ENCODE measurements at places on chromosomes 1 and 21.

- DNase-seq, result no peak
Measured at GRCh38 chr1:38600905-38601304, 258.7 kb downstream of the RRAGC start.

- no peak for DNase-seq
Measured at GRCh38 chr1:54013393-54014008, 4.5 kb downstream of the LDLRAD1 start.

DNA sequence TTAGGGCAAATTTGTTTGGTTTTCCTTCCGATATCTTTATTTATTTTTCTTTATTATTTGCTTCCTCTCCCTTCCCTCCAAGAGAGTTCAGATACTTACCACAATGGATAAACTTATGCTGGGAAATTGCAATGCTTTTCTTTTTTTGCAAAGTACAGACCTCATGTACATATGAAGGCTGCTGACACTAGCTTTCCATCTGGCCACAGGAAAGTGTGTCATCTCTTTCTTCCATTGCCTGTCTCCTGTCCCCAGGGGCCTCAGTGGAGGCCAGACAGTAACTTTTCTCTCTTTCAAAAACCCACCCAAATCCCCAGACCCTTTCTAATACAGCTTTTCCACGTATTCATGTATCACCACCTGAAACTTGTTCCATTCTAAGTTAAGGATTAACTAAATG, 73.9 kb downstream of the ST6GALNAC3 start:
- no peak for DNase-seq

- DNase-seq, result no peak
Measured at GRCh38 chr1:223429313-223429731, 36.1 kb downstream of the CCDC185 start.

GRCh38 chr21:31735511-31735992, 3.6 kb upstream of the SCAF4 start:
- no peak for DNase-seq

- DNase-seq, result no peak
Measured at GRCh38 chr1:207826557-207827487, 75.0 kb downstream of the CD46 start.

DNA sequence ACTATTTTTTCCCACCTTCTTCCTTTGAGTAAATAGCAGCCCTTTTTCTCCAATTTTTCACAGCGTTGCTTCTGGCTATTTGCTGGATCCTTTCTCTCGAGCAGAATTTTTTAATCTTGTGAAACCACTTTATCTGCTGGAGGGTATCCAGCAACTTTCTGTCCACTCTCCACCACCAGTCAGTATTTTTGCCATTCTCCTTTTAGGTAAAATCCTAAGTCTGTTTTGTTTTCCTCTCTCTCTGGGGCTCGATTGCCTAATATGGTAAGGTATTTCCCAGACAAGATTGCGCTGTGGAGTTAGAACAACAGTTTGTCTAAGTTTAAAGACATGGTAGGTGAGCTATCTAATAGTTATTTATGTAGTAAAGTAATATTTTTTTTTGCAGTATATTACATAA, 156.9 kb downstream of the PPP1R12B start:
- DNase-seq, result no peak

DNA sequence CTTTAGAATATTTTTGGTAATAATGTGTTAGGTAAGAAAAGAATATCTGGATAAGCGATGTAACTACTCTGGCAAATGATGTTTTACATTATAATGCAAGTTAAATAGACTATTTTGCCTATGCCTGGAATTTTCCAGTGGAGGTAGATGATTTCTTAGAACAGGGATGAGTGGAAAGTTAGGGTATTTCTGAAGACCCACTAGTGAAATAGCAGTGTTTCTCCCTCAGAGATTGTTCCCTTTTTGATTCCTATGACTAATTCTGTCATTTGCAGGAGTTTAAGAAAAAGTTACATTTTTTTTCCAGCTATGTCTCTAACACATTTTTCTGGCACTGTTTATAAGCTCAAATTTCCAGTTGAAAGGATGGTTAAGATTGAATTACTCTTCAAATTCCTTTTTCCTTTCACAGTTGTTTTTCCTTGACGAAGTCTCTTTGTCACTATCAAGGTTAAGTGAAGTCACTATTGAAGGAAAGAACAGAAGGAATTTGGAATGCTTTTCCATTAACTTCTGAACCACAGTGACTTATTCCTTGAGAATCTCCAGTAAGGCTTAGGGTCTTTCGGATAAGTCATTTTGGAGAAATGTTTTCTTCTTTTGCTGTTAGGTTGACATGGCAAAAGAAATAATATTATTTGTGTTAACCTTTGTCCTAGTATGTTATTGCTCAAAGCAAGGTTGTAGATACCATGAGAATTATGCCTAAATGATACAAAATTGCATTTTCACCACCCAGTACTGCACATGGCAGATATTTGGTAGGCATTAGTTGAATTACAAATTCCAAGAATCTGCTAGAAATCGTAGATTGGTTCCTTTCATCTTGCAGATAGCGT, 42.9 kb upstream of the ZNF326 start:
- DNase-seq, result no peak

GRCh38 chr1:115666702-115667101, 24.9 kb downstream of the VANGL1 start:
- DNase-seq, result no peak

GRCh38 chr21:42621819-42622177, 31.6 kb upstream of the PDE9A start:
- DNase-seq, result no peak

DNA sequence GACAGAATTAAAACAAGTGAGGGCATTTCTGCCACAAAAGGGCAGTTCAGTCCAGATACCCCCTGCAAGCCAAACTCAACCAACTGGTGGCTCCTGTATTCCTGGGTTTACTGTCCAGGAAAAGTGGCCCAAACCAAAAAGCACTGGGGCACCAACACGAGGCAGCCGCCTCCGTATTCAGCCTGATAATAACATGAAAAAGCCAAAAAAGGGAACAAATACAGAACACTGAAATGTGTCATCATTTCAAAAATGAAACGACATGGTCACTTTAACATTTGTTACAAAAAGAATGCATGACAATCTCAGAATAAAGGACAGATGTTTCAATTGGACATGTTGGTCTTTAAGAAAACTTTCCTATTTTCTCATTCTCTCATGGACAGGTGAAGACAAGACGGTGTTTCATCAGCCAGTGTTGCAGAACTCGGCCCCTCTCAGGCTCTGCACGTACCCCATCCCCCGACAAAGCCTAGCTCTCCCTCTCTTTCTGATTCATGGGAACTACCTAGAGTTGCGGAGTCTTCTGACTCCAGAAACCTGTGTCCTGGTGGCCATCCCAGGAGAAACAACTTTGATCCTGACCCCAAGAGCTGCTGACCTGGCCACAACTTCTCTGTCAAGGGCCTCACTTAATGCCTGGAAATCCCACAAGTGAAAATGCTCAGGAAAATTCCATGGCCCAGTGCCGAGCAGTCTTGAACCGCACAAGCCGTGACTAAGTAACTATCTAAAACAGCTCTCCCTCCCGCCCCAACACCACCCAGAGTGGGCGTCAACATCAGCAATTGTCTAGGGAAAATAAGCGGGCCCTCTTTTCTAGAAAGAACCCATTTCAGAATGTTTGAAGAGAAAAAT, 27.1 kb downstream of the ZBTB17 start:
- peak; percentile 42 for DNase-seq

- DNase-seq, result no peak
Measured at GRCh38 chr1:6511561-6512244, 20.2 kb upstream of the PLEKHG5 start.

DNA sequence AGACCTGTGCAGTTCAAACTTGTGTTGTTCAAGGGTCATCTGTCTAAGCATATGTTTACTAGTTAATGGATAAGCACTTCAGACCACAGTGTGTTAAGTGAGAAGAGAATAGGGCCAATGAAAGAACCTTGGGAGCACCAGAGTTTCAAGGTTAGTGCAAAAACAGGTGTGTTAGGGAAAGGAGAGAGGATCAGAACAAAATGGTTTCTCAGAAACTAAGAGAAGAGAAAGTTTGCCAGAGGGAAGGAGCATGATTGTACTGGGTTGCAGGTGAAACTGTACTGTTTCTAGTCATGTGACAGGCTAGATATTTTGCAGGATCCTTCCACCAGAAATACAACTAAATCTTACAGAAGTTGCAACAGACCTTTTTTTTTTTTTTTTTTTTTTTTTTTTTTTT, 23.3 kb downstream of the RPRD2 start:
- DNase-seq, result no peak

DNA sequence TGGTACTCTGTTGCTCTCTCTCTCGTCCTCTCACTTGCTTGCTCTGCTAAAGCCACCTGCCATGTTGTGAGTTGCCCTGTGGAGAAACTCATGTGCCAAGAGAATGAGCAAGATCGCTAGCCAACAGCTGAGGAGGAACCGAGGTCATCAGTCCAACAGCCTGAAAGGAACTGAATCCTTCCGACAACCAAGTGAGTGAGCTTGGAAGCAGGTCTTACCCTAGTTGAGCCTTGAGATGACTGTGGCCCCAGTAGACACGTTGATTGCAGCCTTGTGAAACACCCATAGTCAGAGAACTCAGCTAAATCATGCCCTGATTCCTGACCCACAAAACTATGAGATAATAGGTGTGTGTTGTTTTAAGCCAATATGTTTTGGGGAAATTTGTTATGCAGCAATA, 48.1 kb upstream of the BACH1 start:
- DNase-seq, result no peak

- no peak for DNase-seq
Measured at GRCh38 chr1:219533280-219533679, 79.6 kb downstream of the ZC3H11B start.

GRCh38 chr1:64080941-64081562, 122.4 kb upstream of the UBE2U start:
- DNase-seq, result no peak

DNA sequence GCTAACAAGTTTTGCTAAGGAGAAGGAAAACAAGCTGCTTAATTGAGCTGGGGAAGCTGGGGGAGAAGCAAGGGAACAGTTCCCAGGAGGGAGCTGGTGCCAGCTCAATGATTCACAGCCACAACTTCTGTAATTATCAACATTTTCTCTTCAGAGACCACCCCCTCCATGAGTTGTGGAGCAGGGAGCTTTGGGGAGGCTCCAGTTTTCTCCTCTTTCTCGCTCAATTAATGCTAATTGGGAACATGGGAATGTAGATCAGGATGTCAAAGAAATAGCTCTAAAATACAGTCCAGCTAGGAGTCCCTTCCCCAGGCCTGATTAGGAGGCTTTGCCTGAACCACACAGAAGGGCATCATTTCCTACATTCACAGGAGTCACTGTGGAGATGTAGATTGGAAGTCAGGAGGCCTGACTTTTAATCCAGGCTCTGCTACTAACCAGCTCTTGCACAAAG, 12.1 kb upstream of the MNDA start:
- no peak for DNase-seq

DNA sequence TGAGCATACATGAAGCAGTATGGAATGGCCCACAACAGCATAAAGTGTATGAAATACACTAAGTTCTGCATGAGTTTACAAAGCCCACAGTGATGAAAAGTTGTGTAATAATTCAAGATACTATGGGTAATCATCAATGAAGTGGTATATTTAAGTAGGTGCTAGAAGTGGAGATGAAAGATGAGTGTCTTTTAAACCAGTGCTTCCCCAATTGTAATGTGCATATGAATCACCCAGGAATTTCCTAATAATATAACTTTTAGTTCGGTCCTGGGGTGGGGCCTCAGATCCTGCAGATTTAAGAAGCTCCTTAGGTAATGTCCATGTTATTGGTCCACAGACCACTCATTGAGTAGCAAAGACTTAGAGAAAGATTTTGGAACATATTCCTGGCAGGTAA, 184.9 kb downstream of the DUSP10 start:
- DNase-seq, result no peak

DNA sequence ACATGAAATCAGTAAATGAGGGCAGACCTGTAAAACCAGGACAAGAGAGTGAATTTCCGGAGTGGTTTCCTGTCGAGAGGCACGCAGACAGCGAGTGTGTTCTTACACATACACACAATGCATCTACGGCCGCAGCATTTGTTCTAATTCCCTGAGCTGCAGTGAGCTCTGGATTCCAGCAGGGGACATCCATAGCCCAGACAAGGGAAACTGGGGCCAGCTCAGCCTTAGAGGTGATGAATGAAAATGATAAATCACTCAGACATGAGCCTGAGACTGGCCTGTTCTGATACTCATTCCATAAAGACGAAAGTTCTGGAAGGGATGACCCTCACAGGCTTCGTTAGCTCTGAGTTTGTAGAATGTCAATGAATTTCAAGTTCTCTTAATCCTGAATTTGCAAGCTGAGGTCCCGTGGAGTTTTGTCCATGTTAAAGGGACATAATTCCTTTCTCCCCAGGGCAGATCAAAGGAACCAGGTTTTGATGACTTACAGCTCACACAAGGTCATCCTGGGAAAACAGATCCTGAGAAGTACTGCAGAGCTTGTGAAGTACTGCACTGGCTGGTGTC, 207.9 kb upstream of the C1orf87 start:
- peak; percentile 4 for DNase-seq

DNA sequence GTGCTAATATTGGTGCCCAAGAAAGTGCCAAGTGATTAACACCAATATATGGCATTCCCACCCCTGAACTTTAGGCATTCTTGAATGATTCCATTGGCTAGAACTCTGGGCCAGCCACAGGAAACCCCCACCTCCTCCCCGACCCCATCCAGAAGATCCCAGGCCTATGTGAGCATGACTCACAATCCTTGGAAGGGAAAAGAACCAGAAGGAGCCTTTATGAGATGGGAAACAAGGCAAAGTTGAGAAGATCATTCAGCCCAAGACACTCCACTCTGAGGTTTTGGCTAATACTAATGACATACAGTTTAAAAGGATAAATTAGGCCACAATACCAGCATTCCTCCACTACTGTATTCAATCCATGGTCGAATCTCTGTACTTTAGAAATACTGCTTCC, 21.8 kb downstream of the ELK4 start:
- no peak for DNase-seq

DNA sequence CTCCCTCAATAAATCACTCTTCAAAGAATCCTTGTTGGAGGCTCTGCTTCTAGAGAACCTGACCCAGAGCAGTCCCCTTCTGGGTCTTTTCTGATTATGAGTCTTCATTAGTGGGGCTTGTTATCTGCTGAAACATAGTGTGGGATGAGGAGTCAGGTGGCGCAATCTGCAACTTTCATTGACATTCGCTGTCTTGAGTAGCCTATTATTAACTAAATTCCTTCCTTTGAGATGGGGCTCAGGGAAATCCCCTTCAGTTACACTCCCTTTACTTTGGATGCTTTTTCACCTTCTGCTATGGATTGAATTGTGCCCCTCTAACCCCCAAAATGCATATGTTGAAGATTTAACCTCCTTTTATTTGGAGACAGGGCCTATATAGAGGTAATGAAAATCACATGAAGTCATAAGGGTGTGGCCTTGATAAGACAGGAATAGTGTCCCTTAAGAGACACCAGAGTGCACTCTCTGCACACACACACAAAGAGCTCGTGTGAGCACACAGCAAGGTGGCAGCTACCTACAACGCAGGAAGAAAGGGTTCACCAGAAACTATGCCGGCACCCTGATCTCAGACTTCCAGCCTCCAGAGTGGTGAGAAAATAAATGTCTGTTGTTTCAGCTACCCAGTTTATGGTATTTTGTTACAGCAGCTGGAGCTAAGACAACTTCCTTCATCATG, 19.5 kb downstream of the DIO1 start:
- no peak for DNase-seq

GRCh38 chr1:198173832-198174231, 17.0 kb downstream of the NEK7 start:
- no peak for DNase-seq
